AML-193 (cell line): ENCODE measurements at places on chromosomes 2 and 18.

DNA sequence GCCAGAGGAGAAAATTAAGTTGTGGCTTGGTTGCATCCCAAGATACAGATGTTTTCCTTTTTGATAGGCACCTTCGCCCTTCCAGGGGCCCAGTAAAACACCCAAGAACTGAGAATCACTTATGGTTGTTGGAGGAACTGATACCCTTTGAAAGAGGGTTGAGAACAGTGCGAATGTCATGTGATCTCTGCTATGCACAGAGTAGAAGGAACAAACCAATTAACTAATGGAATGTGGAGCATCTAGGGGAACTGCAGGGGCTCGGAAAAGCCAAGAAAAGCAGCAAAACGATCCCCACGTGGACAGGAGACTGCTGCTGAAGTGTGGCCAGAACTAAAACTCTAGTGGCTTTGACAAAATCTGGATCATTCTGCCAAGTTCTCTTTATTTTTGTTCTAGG lies 58.8 kb downstream of the APOB start:
- DNase-seq: no peak

DNA sequence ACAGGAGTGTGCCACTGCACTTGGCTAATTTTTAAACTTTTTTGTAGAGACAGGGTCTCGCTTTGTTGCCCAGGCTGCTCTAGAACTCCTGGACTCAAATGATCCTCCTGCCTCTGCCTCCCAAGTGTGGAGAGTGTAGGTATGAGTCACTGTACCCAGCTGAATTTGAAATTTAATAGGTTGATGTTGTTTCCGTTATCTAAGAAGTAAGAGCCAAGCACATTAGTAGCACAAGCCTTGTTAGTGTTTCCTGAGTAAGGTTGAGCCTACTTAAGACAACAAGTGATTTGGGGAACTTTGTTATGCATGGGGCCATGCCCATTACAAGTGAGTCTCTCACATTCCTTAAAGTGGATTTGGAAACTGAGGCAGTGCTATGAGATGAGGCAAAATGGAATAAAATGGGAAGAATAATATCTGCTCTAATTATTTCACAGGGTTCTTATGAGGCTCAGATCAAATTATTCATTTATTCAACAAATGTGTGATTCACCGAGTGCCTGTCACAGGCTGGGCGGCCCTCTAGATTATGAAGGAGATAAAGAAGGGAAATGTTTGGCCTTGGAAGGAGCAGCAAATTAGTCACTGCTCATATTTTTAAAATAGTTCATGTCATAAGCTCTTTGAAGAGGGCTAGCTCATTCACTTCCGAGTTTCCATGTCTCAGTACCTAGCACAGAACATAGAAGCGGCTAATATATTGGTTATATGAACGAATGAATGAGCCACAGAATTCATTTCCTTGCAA lies 217.2 kb downstream of the LDLRAD4 start:
- DNase-seq: no peak

- DNase-seq: no peak
Measured at GRCh38 chr2:159202568-159203071, 83.9 kb downstream of the WDSUB1 start.

DNA sequence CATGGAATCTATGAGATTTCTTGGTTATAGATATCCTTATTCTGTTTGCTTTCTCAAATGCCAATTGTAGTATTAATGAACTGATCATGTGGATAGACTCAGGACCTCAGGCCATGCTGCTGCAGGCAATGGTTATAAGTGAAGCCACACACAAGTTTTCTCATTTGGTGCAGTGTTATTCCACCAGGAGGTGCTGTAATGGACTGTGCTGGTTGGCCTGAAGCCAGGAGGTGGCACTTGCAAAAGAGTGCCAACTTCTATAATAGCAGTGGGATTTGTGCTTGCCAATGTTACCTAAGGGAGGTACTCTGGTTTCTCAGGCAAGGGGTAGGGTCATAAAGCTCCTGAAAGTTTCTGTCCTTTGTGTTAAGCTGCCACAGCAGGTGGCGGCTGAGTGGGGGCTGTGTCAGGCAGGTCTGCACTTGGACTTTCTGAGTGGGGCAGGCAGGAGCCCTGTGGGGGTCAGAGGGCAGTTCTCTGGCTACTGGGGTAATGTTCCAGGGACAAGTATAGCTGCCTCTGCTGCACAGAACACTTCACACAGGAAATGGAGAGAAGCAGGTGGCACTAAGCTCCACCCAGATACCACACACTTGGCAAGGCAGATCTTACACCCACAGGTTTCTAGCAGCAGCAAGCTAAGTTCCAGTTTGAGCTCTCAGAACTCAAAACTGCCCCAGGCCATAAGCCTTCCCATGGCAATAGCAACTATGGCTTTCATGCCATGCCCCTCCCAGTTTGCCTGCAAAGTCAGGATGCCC lies 352.6 kb upstream of the CWC22 start:
- no peak for DNase-seq

DNA sequence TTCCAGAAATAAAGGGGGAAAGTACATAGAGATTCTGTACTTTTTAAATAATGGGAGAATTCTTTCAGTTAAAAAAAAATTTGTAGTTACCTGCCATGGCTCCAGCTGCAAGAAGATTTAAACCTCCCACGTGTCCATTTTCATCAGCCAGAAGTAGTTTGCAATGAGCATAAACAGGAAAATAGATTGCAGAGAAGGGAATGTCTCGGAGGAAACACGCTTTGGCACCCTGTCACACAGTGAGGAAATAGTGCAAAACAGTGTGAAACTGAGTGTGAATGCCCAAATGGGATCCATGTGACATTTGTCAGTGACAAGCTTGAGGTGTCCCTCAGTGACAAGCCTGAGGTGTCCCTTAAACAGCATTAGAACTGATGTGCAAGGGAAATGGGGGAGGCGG lies 102.7 kb downstream of the SLC25A12 start:
- DNase-seq: no peak

DNA sequence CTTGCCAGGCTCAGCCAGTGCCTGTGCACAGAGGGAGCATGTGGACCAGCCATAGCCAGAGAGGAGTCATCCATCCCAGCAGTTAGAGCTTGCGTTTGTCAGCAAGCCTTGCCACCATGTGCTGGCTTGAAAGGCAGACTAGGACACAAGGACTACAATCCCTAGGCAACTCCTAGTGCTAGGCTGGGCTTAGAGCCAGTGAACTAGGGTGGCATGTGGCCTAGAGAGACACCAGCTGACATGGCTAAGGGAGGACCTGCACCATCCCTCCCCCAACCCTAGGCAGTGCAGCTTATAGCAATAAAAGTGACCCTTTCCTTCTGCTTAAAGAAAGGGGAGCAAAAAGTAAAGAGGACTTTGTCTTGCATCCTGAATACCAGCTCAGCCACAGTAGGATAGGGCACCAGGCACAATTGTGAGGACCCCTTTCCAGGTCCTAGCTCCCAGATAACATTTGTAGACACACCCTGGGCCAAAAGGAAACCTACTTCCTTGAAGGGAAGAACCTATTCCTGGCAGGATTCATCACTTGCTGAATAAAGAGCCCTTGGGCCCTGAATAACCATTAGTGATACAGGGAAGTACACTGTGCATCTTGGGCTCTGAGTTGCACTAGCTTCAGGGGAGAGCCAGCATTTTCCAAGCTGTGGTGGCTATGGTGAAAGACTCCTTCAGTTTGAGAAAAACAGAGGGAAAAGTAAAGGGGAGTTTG lies 38.7 kb upstream of the UXS1 start:
- DNase-seq: no peak
